Stimulated activated CD8-positive, alpha-beta memory T cell treated with anti-CD3 and anti-CD28 coated beads, Interleukin-7, amount 100 ng/mL, for 1 hour (primary cell): ENCODE measurements at places on chromosomes 7 and 10.

- DNase-seq = no peak
These were observed 235.3 kb downstream of the BUB3 start for GRCh38 chr10:123389520-123389919.

DNA sequence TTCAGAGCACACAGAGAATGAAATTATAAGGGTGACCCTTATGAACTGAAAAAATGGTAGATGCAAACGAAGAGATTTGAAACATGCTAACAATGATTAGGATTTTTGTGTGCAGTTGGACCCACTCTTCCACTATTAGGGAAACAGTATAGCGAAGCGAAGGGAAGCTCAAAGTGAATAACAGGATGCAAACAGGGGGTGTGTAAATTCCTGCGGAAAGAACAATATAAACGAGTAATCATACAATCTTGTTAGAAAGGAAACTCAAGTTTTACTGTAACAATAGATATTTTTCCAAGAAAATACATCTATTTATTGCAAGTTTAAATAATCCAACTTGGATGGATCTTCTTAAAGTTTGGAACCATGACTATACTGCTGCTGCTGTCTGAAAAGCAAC, 14.7 kb downstream of the AHR start:
- DNase-seq = no peak

DNA sequence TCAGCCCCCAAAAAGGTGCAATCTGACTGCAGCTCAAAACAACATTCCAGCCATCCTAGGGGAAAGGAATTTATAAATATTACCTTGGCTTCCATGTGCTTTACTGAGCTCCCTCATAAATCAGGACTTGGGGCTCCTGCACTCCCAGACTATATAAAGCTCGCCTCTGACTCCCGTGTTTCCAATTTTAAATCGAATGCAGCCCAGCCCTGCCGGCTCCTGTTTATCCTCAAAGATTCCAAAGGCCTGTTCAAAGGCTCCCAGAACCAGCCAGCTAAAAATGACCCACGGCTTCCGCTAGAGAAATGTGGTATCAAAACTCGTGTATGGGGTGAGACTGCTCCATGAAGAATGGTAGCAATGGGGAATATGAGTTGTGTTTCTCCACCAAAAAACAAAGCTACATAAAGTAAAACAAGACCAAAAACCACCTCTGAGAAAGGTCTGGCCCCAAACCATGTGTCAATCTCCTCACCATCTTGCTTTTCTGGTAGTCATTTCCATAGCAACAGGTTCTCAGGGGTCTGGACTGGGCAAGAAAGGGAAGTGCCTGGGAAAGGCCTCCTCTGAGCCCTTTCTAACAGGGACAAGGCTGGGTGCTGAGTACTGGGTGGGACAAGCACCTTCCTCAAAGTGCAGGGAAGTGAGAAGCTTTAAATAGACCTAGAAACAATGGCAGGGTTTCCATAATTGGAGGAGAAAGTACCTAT, 5.1 kb downstream of the CALML3 start:
- no peak for DNase-seq

GRCh38 chr7:43632746-43633145, 49.8 kb downstream of the STK17A start:
- DNase-seq = no peak

GRCh38 chr7:137987968-137988367, 13.9 kb downstream of the CREB3L2 start:
- no peak for DNase-seq

- peak; percentile 41 for DNase-seq
These were observed 29.3 kb upstream of the ADD3 start for GRCh38 chr10:109978481-109978880.

DNA sequence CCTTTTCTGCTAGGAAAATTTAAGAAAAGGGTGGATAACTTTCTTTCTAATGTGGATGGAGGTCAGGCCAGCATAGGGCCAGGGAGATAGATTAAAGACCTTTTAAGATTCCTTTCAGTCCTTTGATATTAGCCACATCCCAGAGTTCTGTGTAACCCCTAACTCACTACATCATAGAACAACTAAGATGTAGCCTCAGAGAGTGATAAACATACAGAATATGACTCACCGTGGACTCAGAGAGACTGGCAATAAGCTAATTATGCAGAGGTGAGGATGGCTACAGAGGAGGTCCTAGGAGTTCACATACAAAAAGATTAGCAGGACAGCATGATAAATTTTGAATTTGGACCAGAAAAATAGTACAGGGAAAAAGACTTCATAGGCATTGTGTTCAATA, 141.0 kb downstream of the AOAH start:
- DNase-seq = no peak

GRCh38 chr10:116263870-116264655, 8.9 kb downstream of the GFRA1 start:
- no peak for DNase-seq
